NCI-H524 (cell line): ENCODE measurements at places on chromosomes 2 and 18.

DNA sequence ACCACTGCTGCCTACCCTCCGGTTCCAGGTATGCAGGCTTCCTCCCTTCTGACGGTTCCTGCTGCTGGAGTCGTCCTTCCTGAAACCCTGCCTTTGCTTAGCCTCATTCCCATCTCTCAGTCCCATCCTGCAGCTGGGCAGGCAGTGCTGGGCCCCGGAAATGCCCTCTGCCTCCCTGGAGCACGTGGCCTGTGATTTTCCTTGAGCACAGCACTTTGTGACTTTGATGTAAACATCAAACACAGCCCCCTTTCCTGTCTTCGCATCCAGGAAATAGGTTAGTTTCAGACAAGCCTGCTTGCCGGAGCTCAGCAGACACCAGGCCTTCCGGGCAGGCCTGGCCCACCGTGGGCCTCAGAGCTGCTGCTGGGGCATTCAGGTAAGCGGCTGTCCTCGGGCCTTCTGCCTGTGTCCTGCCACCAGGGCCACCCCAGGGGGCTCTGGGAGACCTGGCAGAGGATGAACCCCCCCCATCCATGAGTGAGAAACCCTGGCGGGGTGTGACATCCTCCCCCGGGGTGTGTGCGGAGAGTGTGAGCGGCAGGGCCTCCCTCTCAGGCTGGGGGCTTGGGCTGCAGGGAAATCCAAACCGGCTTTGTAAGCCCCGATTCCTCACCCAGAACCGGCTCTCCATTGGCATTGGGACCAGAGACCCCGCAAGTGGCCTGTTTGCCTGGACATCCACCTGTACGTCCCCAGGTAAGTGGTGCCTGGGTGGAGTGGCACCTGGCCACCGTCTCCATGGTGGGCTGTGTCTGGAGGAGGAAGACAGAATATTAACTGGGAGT lies at the start of gene ZAP70:
ZAP70 (plus strand) TSS at position 281 of the 788 bp plus-strand sequence. CDS start 10,461 bp downstream, outside the sequence.
- DNase-seq = no peak

GRCh38 chr2:134949981-134950708 lies 31.5 kb downstream of the CCNT2 start:
- DNase-seq = no peak

GRCh38 chr2:176814274-176814673 lies 398.3 kb upstream of the HNRNPA3 start:
- no peak for DNase-seq

DNA sequence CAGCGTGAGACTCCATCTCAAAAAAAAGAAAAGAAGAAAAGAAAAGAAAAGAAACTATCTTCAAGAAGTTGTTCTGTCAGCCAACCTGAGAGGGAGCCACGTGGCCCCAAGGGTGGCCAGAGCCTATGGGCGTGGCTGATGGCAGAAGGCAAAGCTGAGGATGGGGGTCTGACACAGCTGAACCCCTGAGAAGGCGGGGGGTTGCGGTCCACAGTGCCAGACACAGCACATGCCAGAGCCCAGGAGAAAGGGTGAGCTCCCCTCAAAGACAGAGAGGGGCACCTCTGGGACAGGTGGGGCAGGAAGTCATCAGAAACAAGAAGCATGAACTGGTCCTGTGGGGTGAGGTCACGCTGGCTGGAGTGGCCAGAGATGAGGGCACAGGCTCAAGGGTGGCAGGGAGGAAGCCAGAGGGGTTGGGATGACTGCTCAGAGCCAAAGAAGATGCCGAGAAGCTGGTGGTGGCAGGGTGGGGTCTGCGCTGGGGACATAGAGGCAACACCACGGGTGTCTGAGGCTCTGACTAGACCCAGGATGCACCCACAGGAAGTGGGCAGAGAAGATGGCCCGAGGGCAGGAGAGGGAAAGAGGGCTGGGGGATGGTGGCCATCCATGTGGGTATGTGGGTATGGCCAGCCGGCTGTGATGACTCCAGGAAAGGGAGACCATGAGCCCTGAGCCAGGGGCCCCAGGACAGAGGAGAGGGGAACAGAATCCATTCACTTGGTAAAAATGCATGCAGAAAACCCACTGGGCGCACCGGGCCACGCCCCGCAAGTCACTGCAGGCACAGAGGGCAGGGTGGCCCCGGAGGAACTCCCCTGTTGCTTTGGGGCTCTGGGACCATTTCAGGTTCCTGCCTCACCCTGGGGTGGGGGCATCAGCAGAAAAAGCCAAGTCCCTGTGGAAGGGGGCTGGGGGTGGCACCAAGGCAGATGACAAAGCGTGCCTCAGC lies 8.4 kb downstream of the KIF1A start:
- no peak for DNase-seq

DNA sequence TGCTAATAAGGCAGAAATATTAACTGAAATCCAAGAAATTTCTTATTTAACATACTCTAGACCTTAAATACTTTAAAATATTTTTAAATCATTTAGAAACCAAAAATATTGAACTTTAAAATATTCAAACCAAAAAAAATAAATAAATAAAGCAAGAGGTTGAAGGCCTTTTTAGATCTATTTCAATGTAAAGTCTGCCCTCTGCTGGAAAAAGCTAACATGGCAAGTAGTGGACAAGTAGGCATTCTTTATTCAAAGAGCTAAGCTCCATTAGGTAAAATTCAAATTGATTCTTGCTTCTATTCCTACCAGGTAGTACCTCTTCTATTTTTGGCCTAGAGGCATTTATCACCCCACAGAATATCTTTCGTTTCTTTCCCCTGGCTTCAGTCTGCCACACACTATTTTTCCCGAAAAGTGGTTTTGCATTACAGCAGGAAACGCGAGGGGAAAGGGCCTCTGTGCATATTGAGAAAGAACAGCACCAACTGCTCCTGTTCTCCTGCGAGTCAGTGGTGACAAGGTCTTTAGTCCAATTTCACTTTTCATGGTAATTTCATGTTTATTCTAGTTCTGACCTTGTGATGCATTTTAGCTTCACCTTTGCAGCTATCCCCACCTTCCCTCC lies 20.4 kb downstream of the IFIH1 start:
- DNase-seq = peak; percentile 75

- DNase-seq = no peak
These were observed 175.9 kb downstream of the DYSF start for GRCh38 chr2:71629273-71629672.

DNA sequence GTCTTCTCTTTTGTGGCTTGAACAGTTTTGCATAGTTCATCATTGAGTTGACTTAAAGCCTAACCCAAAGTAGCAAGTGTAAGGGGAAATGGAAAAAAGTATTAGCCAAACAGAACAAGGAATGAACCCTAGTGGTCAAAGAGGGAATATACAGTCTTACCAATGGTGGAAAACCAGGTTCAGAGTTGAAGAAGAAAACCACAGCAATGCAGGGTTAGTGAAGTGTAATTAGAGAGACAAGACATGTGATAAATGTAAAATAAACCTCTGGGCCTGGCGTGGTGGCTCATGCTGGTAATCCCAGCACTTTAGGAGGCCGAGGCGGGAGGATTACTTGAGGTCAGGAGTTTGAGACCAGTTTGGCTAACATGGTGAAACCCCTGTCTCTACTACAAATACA lies 2.4 kb downstream of the TTN start:
- peak; percentile 14 for DNase-seq

- DNase-seq = no peak
These were observed 99.1 kb downstream of the PRPF40A start for GRCh38 chr2:152618193-152618564.

DNA sequence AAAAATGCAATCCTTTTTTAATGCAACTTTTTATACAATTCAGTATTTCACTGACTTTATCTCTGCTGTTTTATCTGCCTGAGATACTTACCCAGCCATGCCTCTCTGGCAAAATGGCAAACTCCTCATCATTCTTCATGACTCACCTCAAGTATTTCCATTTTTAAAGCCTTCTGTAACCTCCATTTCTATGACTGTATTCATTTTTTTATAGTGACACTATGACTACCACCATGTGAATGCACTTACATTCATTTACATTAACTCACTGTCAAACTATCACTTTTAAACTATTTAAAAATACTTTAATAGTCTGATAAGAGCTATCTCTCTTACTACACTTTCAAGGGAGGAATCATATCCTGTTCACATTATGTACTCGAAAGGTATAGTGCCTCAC lies 99.4 kb upstream of the SCN7A start:
- no peak for DNase-seq

DNA sequence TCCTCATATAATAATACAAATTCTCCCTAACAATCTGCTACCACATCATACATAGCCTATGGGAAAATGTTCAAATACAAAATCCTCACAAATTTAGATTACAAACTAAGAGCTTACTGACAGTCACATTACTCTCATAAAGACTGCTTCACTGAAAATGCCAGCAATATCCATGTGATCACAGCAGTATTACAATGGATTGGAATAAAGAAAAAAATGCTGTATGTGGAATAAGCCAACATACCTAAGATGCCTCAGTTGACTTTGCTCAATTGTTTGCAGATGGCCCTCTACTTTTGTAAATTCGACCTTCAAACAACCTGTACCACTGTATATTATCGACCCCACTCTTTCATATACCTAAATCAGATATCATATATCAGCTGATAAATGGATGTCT lies 88.7 kb downstream of the DYM start:
- no peak for DNase-seq

DNA sequence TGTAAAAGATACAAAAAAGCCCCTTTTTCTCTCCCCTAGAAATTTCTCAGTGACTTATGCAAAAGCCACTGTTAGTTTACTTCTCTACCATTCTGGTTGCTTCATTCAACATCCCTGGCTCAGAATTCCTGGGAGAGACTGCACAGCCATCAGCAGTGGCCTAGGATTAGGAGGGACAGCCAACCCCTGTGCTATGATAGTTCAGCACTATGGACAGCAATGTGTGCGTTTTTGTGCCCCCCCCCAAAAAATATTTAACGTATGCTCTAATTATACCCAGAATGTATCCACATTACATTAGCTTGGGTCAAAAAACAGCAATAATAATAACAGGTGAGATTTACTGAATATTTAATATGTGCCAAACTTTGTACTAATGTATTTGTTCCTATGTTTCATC lies 29.0 kb downstream of the OSR1 start:
- DNase-seq = no peak

DNA sequence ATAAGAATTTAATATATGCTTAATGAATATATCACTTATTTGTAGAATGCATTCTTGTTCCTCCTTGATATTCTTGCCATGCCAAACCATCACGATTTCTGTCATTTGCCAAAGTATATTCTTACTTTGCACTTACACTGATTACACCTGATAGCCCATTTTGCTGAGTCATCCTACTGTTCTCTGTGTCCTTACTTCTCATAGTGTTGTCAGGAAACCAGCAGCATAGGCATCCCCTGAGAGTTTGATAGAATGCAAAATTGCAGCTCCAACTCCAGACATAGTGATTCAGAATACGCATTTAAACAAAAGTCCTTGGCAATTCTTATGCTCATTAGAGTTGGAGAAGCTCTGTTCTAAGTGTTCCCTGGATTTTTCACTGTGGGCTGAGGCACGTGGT lies 687.1 kb downstream of the DPP10 start:
- no peak for DNase-seq

GRCh38 chr18:48801728-48802542 lies 148.8 kb downstream of the SMAD7 start:
- DNase-seq = no peak

- DNase-seq = no peak
These were observed 389.8 kb downstream of the LNPK start for GRCh38 chr2:175612280-175612679.

- DNase-seq = no peak
These were observed 1079.5 kb upstream of the CELF4 start for GRCh38 chr18:38644875-38645641.
